ENCODE measurements at places on chromosomes 16 and 17.

DNA sequence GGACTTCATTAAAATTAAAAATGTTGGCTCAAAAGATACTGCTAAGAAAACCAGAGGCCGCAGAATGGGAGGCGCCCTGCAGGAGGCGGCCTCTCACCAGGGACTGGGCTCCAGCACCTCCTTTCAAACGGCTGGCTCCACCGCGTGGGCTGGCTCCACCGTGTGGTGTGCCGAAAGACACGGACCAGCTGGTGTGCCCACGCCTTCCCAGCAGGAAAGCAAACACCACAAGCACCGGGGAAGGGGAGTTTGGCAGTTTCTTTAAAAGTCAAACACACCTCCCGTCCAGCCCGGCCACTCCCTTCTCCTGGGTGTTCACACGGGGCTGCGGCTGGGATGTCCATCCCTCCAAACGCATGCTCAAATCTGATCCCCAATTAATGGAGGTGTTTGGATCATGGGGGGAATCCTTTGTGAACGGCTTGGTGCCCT lies 13.9 kb downstream of the HAGH start:
- no peak for DNase-seq

- DNase-seq = no peak
Observed at GRCh38 chr17:49013311-49014213, 16.4 kb downstream of the IGF2BP1 start.

DNA sequence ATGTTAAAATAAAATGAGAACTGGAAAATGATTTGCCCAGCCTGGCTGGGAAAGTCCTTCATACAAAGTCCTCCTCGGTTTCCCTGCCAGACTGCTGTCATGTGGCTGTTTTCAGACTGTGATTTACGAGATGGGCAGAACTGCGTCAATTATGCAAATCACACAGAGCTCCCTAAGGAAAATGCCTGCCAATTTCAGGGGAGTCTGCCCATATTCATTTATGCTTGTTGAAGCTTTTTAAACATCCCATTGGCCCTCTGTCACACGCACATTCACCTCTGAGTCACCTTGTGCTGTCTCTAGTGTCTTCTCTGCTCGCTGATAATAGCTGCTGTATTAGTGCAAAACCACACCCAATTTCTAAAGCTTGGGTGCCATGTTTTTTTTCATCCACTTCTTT lies 81.7 kb upstream of the FAM20A start:
- no peak for DNase-seq

DNA sequence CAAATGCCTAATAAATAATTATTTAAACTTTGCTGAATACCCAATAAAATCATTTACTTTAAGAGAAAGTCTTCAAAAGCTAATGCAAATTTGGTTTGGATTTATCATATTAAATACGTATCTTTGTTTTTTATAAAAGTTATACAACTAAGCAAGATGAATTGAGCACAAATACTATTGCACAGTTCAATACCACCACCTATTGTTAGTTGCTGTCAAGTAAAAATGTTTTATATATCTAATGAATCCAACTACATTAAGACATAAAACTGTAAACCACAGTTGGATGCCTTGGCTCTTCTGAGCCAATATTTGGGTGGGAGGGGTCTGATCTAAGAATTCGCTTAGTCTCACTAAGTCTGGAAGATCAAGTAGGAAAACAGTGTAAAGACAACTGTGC lies 7.7 kb downstream of the FBXL20 start:
- no peak for DNase-seq

DNA sequence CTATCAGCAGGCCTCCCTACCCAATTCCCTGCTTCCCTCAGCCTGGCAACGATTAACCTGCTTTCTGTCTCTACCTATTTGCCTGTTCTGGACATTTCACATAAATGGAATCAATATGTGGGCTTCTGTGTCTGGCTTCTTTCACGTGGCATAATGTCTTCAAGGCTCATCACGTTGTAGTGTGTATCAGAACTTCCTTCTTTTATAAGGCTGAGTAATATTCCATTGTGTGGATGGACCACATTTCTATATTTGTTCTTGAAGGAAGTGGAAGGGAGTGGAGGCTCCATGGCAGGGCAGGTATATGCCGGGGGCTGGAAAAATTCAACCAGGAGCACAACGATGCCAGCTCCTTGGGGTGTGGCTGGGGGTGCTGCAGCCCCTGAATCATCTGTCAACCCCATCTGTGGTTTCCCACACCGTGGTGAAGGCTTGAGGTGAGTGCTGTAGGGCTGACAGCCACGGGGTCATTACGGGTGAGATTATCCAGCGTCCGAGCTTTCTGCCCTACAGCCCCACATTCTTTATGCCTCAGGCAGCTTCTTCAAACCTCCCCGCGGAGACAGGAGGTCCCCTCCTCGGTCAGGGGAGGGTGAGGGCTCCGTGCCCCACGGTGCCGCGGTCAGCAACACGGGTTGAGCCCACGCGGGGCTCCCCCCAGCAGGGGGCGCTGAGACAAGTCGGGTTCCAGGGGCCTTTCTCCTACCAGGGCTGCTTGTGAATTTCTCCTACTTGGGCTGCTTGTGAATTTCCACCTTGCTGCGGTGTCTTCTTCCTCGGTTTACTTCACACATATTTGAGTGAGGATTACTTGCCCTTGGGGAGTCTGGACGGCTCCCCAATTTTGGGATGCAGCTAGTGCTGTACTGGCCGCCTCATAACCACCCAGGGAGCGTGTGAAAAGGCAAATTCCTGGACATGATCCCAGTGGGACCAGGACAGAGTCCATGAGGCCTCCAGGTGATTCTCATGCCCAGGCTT lies 18.3 kb upstream of the WFIKKN2 start:
- DNase-seq = peak; percentile 43

GRCh38 chr17:64773836-64774761 lies 112.0 kb upstream of the SMURF2 start:
- DNase-seq = no peak

DNA sequence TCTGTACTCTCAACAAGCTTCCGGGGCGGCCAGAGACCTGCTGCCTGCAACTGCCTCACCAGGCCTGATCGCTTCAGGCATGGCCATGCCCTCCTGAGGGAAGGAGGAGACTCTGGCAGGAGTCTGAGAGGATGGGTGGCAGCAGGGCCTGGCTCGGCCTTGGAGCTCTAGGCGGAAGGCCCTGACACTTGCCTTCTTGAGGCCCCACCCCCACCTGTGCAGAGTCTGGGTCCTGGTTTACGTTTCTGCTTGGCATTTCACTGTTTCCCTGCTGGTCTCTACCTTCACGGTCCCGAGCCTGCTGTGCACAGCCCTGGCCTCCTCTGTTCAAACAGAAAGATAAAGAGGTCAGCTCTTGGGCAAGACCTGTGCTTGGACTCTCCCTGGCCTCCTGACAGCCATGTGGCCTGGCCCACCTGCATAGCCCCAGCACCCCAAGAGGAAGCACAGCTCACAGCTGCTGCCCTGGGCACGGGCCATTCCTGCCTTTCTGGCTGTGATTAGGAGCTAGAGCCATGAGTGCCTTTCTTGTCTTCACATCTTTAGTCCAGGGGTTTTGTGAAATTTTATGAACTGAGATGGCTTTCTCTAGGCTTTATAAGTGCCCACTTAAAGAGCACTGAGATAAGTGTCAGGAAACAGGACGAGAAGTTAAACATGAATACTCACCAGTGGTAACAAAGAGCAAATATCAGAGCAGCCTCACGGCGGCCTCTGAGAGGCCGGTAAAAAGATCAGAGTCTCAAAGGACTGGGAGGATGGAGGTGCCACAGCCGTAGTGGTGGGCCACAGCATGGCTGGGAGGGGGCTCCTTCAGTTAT lies 25.6 kb upstream of the MTSS2 start:
- DNase-seq = no peak

DNA sequence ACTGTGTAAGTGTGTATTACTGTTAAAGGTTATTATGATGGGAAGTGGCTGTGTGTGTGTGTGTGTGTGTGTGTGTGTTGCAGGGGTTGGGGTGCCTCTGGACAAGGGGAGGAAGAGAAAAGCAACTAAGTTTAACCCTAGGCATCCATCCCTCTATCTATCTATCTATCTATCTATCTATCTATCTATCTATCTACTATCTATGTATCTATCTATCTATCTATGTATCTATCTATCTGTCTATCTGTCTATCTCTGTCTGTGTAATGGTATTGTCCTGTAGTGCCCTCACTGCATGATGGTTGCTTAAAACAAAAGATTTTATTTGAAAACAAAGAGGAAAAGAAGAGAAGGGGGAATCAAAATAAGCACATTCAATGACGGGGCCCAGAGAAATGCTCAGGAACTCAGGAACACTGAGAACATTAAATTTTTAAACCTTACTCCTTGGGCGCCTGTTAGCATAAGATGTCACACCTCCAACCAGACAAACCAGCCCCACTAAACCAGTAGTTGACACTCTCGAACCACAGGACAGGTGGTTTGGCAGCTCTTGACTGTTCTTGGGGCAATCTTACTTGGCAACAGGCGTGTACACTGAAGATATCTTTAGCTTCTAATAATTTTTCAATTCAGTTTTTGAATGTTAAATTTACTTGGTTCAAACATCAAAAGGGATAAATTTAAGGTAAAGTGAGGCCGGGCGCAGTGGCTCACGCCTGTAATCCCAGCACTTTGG lies 5.1 kb upstream of the RPL26 start:
- DNase-seq = no peak

- no peak for DNase-seq
Observed at GRCh38 chr16:77816293-77816692, 27.9 kb downstream of the VAT1L start.

DNA sequence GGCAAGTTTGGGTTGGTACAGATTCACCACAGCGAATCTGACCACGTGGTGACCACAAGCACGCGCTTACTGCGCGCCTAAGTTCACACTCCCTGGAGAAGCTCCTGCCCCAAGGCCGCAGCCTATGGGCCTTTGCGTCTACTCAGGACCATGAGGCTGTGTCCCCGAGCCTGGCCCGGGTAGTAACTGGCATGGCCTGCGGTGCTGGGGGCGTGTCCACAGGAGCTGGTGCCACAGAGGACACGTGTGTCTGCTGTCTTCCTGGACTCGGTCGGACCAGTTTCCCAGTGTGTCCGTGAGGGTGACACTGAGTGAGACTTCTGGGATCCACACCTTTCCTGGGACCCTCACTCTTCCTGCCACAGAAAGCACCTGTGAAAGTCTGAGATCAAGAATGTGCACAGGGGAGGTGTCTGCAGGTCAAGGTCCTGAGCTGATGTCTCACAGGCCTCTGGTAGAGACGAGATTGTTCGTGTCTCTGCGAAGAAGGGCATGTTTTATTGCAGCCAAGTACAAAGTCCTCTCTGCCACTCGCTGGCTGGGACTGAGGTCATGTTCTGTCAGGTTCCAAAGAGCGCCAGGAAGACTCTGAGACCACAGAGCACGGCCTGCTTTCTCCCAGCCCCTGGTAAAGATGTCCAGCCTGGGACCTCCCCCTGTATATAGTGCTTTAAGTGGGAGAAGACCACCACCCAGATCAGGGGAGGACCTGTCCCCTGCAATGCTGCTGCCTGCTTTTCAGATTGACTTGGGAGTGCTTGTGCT lies 25.2 kb upstream of the CAPN15 start:
- no peak for DNase-seq

DNA sequence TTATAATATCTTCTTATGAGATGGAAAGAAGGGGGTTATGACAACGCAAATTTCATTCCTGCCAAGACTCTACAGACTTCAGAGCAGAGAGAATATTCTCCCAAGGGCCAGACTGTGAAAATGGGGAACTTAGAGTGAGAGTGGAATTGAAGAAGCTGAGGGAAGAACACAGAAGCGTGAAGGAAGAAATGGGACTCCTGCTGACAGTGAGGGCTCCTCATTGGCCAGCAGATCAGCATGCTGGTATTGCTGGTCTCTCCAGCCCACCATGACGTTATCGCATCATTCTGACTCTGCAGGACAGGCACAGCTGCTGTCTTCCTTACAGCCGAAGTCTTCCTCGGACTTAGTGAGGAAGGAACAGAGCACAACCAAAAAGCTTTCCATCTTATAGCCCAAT lies 24.3 kb downstream of the CCL4 start:
- no peak for DNase-seq

GRCh38 chr17:79164913-79165695 lies 90.5 kb downstream of the ENGASE start:
- DNase-seq = no peak

- no peak for DNase-seq
Observed at GRCh38 chr17:2780931-2781454, 15.2 kb upstream of the RAP1GAP2 start.

DNA sequence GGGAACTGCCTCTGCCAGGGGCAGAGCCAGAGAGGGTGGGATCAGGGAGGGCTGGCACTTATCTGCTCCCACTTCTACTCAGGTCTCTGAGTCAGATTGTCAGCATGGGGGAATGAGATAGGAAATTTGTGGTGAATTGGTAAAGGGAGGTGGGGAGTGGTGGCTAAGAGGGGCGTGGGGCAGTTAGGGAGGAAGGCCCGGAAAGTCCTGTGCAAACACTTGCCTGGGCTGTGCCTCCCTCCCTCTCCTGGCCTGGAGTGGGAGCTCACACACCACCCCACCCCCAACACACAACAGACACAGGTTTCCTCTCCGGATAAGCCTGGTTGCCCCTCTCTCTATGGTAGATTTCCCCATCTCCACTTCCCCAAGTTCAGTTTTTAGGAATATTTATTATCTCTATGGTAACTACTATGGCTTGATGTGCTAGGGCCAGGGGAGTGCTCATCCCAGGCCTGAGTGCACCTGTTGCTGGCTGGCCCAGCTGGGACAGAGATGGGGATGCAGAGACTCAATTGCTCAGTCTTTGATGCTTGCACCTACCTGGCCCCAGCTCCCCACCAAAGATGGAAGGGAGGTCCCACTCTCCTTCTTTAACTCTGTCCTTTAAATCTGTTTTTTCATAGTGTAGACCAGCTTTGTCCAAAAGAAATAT lies 2.7 kb downstream of the SPNS2 start:
- no peak for DNase-seq

DNA sequence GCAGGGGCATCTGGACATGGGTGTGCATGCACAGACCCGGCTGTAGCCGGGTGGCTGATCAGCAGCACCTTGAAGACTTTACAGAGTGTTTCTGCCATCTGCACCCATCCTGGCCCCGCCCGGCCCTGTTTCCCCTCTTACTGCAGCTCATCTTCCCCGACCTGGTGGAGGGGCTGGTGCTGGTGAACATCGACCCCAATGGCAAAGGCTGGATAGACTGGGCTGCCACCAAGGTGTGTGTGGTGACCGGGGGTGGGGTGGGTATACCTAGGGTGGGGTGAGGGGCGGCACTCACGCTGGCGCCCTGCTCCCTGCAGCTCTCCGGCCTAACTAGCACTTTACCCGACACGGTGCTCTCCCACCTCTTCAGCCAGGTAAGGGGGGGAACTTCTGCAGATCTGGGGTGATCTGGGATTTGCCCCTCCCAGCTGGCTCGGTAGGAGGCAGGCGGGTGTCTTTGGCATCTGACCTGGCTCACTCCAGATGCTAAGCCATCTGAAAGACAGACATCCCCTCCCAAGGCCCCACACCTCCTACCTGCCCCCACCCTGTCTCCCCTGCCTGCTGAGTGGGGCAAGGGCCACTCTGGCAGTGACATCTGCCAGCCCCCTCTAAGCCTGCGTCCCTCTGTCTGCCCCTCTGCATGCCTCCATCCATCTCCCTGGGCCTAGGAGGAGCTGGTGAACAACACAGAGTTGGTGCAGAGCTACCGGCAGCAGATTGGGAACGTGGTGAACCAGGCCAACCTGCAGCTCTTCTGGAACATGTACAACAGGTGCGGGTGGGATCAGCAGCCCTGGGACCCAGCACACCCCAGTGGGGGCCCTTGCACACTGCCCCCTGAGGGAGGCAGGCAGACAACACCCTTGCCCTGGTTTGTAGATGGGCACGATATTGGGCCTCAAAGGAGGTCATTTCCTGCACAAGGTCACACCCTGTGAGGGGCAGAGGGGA lies 6.6 kb downstream of the NDRG4 start:
- DNase-seq = no peak
